ENCODE measurements at places on chromosomes 5 and 9.

DNA sequence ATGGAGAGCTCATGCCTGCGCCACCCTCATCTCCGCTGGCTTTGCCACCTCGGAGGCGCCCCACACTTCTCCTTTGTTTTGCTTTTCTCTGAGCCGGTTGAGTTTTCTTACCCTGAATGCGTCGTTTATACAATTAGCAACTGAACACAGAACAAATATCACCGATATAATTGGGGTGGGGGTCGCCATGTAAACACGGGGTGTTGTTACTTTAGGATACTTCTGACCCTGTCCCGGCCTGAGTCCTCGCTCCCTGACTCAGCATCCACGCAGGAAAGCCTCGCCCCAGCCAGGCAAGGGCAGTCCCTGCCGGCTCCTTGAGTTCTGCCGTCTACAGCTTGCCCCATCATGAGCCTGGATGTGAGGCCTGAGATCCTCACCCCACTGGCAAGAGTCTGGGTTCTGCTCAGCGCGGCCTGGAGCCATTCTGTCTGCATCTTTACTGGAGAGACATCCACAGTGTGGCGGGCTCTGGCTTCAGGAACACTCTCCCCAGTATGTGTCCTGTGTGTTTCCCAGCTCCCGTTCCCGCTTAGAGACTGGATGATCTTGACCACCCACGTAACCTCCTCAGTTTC, 5.5 kb downstream of the NKX2-5 start:
- no peak for DNase-seq

DNA sequence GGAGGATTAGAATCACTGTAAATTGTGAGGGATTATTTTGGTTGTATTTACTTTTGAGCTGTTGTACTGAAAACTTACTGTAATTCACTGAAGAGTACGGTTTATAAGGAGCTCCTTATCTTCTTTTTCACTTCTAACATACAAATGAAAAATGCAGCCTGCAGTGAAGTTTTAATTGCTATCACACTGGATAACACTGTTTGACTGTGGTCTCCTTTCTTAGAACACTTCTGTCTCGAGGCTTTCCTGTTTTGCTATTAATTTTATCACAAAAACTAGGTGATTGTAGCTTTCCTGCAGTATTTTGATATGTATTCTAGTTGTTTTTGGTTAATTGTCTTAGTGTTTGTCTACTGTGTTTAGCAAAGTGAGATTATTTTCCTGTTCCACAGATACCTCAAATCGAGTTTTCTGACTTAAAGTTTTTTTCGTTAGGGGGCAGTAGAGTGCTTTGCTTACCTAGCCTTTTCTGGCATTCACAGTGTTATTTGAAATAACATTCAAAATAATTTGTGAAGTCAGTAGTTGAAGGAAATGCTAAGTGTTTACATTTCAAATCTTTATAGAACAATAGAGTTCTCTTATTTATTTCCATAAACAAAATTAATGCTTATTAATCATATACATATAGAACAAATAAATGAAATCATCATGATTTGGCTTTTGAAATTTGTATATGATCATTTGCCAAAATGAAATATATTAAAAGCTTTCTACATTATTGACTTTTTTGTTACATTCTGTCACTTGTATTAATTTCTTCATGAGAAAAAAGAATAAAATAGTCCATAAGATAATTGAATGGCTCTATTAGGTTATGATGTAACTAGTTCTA, 52.9 kb downstream of the COMMD10 start:
- DNase-seq = peak; percentile 60

GRCh38 chr5:146130440-146131045, 25.2 kb upstream of the PLAC8L1 start:
- DNase-seq = peak; percentile 38

GRCh38 chr9:134099123-134099761, 31.4 kb upstream of the BRD3 start:
- peak; percentile 25 for DNase-seq

DNA sequence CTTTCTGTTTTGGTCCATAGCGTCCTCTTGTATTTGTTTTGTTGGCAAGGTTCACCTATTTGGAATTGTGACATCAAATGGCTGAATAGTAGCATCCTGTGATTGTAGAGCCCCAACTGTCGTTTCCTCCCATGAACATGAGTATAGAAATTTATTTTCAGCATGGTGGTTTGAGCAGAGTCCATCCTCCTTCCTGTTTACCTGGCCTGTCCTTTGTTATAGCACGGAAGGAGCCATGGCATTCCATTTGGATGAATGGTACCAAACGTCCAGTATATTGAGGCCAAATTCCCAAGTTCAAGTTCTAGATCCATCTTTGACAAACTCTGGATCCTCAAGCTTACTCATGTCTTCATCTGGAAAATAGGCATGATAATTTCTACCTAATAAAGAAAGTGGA, 16.8 kb downstream of the RASGRF2 start:
- no peak for DNase-seq

- peak; percentile 31 for DNase-seq
Observed at GRCh38 chr5:38751103-38751502, 94.7 kb upstream of the OSMR start.

- DNase-seq = no peak
Observed at GRCh38 chr5:57513785-57514184, 31.2 kb upstream of the ACTBL2 start.

GRCh38 chr5:92329759-92330158, 946.6 kb upstream of the ARRDC3 start:
- no peak for DNase-seq

DNA sequence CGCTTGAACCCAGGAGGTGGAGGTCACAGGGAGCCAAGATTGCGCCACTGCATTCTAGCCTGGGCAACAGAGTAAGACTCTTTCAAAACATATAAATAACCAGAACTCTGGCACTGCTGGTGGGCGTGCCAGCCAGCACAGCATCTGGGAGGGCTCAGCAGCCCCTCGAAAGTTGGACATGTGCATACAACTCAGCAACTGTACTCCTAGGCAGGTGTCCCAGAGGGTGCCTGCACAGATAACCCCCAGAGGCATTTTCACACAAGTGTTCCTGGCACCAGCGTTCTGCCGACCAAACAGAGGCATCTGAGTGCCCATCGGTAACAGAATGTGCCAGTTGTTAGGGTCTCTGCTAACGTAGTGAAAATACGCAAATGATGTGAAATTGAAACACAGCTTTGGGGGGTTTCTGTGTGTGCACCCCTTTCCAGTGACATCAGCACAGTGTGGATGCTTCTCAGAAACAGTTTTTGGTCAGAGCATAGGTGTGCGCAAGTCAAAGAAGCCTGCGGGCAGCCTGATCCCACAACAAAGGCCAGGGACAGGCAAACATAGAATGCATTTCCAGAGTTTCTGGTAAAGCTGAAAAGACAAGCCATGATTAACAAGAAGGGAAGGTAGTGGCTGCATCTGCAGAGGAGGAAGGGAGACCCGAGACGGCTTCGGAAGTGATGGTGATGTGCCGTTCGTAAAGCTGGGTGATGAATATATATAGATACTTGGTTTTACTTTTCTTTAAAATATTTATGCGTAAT, 190.2 kb downstream of the CACNA1B start:
- DNase-seq = no peak

GRCh38 chr5:74017112-74017511, 391.1 kb downstream of the ARHGEF28 start:
- peak; percentile 15 for DNase-seq

GRCh38 chr9:95840074-95840473, 35.4 kb upstream of the ERCC6L2 start:
- no peak for DNase-seq

GRCh38 chr5:83686251-83686650, 34.4 kb downstream of the HAPLN1 start:
- DNase-seq = no peak

DNA sequence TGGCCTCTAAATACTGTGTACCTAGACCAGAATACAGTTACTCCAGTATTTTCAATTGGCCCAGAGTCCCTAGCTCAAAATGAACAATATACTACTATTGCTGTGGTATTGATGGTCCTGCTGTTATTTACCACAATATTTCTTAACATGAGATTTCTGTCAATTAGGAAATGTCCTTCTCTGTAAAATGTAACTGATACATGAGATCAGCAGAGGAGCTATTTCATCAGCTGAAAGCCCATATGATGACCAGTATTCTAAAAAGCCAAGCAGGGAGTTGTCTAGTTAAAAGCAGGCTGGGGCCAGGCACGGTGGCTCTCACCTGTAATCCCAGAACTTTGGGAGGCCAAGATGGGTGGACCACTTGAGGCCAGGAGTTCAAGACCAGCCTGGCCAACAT, 187.7 kb upstream of the PTGER4 start:
- no peak for DNase-seq

- DNase-seq = peak; percentile 47
Observed at GRCh38 chr5:113246361-113246870, 188.4 kb downstream of the TSSK1B start.

DNA sequence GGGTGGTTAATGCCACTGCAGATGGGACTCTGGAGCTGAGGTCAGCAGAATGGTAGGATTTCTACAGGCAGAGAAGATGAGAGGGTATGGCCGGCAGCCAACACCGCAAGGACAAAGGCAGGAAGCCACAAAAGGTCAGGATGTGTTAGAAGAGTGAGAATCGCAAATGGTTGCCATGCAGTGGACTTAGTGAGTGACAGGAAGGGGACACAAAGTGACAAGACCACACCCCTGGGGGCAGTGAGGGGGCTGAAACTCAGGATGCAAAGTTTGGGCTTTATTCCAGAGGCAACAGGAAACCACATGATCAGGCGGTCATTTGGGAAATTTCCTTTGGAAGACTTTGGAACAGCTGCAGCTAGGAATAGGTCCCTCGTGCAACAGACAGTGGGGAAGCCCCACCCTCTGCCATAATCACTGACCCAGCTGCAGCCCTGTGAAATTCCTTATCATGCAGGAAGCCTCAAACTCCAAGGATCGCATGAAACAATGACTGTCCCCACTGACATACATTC, 14.2 kb upstream of the CCDC180 start:
- peak; percentile 44 for DNase-seq

- no peak for DNase-seq
Observed at GRCh38 chr5:162886717-162887116, 550.7 kb upstream of the CCNG1 start.

GRCh38 chr5:73280386-73280785, 107.4 kb downstream of the TMEM174 start:
- no peak for DNase-seq

DNA sequence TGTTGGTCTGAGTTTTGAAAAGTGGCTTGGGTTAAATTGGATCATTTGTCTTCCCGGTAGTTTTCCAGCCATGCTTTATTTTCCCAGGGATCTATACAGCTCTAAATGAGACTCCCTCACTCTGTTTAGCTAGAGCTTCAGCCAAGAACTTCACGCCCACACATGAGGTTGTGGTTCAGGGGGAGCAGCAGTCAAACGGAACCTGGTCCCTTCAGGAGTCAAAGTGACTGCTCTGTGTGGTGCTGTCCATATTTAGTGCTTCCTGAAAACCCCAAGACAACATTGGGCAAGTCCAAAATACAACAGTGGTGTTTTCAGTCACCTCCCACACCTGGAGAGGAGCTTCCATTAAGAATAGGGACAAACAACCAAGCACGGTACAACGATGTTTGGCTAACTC, 90.5 kb downstream of the ANKH start:
- peak; percentile 11 for DNase-seq

DNA sequence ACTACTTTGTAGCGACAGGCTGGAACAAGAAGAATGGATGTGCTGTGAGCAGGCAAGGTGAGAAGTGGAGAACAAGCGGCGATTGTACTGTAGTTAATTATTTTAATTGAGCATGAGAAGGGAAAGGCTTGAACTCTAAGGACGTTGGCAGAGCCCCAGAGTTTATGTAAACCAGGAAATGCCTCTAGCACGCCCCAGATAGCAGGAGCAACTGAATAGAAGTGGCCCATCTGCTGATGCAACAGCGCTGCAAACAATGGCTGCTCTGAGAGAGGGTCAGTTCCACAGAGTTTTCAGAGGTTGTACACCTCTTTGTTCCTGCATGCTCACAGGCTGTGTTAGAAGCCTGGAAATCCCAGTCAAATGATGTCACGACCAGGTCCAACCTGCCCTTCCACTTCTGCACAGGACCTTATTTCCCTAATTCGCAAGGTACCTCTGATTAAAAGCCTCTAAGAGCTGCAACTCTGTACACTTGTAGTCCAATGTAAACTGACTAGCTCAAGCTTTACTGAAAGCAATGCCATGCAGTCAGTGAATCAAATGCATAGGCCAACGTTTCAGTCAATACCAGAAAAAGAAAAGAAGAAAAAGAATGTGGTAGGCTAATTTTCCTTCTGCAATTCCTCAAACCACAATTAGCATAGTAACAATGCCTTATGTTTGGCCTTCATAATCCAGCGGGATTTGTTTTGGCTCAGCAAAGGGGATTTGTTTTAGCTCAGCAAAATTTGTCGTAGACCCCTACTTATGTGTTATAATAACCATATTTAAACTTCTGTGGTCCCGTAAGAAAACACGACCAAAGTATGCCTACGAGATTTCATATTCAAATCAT, 119.6 kb upstream of the RETREG1 start:
- DNase-seq = peak; percentile 83

GRCh38 chr5:175681968-175682340, 24.1 kb downstream of the HRH2 start:
- no peak for DNase-seq

GRCh38 chr9:90909225-90909624, 107.6 kb downstream of the SYK start:
- DNase-seq = no peak

DNA sequence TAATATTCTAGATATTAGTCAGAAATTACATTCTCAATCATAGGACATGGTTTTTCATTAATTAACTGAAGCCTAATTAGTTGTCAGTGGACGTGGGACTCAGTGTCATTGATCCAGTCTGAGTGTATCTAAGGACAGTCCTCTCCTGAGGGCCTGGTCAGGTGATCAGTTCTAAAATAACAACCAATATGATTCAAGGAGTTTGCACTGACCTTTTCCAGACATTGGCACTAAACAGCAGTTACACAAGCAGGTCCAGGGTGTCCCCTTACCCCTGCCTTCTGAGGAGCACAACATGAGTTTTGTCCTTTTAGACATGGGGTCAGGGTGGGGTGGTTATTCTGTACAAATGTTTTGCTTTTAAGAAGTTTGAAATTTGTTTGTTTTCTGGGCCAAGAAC, 97.8 kb downstream of the CMYA5 start:
- no peak for DNase-seq

GRCh38 chr5:91978221-91978882, 595.2 kb upstream of the ARRDC3 start:
- no peak for DNase-seq
